ENCODE measurements at places on chromosomes 12 and 14.

- DNase-seq: peak; percentile 47
Observed at GRCh38 chr12:46383654-46384450, 11.3 kb upstream of the SLC38A2 start.

DNA sequence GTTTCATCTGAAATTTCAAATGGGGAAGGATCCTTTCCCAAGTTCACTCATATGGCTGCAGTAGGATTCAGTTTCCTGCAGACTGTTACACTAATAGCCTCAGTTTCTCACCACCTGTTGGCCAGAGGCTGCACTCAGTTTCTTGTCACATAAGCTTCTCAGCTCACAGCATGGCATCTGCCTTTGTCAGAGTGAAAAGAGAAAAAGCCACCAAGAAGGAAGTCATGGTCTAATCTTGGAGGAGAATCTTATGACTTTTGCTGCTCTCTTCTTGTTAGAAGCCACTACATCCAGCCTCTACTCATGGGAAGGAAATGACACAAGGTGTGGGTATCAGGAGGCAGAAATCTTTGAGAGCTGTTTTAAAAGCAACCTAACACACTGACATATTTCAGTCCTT lies 39.4 kb upstream of the BTG1 start:
- no peak for DNase-seq

- DNase-seq: no peak
Observed at GRCh38 chr14:30587141-30587540, 28.2 kb downstream of the G2E3 start.

DNA sequence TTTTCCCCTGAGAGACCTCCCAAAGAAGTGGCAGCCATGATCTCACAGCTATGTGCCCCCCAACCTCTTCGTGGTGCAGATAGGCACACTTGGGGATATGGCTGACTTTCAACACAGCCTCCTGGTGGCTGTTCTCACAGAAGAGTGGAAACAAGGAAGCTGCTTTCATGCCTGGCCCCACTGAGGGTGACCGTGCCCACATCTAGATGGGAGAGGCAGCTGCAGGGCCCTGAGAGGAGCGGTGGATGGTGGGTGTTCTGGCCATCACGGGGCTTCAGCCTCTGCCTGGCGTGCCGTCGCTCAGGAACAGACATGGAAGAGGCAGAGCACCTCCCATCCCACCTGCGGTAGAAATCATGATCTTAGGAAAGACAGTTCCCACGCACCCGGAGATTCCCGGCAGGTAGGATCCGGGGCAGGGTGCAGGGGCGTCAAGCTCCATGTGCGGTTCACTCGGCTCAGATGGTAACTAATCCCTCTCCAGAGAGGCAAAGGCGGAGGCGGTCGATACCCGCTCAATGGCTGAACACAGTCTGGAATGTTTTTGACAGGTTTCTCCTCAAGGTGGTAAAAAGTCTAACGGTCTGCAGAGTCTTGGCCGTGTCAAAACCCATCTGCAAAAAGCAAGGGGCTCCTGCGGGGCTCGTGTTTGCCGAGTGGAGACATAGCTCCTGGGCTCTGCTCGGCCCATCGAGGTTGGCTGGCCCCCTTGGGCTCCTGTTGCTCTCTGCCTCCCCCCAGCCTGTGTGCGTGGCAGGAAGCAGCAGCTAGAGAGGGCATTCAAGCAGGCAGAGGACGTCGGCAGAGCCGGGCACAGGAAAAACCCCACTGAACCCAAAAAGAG lies 225.2 kb upstream of the RTL1 start:
- DNase-seq: no peak

DNA sequence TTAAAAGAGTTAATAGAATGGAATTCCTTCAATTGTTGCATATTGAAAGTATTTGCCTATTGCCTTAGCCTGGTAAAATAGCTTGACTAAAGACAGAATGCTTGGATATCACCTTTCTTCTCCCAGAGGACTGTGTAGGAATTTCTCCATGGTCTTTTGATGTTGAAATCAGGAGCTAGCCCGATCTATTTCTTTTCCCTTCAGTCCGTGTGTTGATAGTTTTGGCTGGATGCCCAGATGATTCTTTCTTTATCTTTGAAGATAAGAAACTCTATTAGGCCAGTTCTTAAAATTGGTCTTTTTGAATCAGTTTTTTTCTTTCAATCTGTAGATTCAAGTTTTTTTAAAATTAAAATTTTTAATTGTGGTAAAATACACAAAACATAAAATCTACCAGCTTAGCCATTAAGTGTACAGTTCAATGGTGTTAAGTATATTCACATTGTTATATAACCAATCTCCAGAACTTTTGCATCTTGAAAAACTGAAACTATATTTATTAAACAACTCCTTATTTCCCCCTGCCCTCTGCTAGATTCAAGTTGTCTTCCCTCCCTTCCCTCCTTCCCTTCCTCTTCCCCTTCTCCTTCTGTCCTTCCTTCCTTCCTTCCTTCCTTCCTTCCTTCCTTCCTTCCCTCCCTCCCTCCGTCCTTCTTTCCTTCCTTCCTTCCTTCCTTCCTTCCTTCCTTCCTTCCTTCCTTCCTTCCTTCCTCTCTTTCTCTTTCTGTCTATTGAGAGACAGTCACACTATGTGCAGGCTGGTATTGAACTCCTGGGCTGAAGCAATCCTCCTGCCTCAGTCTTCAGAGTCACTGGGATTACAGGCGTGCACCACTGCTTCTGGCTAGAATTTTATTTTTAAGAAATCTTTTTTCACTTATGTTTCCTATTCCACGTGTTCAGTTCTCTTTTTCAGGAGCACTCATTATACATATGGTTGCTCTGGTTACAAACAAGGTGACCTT lies 10.1 kb downstream of the LACRT start:
- DNase-seq: no peak

DNA sequence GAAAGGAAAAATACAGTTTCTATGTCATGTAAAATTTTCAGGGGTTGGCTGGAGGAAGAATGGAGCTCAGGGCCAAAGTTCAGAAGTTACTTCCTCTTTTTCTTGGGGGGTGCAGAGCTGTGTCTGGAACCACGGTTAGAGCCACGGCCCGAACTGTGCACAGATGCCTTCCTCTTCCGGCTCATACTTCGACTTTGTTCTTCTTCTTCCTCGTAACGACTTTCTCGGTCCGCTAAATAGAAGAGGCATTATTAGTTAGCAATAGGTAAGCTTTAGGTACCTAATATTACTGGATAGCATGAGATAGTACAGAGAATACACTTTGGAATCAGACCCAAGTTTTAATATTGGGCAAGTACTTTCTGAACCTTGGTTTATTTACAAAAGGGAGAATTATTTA lies 31.2 kb downstream of the SUPT16H start:
- DNase-seq: no peak

DNA sequence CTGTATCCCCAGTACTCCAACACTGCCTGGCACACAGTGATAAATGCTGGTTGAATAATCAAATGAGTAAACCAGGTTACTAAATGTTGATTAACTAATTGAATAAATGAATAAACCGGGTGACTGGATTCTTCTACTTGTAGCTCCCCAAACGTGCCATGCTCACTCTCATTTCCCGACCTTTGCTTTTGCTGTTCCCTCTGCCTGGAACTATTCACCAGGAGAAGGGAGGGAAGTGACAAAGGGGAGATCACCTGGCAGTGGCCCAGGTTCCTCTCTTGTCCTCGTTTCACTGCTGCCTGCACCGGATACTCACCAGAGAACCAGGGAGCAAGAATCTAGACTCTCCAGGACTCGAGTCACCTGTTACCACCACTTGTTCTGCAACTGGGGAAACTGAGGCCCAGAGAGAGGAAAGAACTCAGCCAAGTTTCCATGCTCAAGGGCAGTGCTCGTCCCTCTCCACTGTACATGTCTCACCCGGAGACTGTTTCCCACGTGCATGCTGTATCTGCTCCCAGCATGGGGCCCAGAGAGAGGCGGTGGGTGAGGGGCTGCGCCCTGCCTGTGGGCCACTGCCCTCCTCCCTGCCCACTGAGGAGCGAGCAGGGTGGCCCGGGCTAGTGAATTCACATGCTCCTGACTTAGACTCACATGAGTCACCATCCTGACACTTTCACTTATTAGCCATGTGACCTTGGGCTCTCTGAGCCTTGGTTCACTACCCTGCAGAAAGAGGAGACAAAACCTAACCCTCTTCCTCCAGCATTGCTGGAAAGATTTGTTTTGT lies 17.7 kb upstream of the POP5 start:
- DNase-seq: no peak

DNA sequence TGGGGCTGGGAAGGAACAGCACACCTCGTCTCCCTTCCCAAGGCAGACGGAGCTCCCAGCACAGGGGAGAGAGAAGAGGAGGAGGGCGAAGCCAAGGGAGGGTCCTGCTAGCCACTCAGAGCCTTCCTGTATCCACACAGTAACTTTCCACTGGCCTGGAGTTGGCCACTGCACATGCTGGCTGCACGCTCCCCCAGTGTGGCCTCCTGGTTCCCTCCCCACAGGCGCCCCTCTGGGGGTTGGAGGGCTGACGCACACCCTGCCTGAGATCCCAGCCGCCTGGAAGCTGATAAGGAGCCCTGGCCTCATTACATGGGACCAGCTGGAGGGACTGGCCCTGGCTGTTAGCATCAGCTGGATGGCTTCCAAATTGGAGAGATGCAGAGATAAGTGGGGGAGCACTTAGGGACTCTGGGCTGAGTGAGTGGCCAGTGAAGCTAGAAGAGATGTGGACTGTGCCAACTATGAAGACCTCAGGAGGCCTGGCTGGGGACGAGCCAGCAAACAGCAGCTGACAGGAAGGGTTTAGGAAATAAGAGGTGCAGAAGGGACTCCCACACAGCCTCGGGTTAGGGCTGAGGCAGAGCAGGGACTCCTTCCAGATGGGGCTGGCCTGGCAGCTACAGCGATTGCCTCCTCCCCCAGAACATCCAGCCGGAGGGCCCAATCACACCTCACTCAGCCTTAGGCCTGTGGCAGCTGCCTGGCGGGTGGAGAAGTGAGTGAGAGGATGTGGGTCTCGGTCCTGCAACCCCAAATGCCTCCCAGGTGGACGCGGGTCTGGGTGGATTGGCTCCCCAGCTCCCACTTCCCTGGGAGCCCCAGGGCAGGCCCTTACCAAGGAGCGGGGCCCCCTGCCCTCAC lies 26.3 kb upstream of the BCDIN3D start:
- no peak for DNase-seq

- no peak for DNase-seq
Observed at GRCh38 chr12:25020621-25021243, 71.8 kb upstream of the BCAT1 start.

- DNase-seq: no peak
Observed at GRCh38 chr14:26389646-26390508, 208.0 kb downstream of the NOVA1 start.

- DNase-seq: no peak
Observed at GRCh38 chr12:5070090-5070489, 26.4 kb downstream of the KCNA5 start.

- DNase-seq: no peak
Observed at GRCh38 chr14:60222820-60223219, 26.2 kb upstream of the PPM1A start.

- DNase-seq: no peak
Observed at GRCh38 chr14:103463851-103464250, 58.8 kb downstream of the CKB start.

DNA sequence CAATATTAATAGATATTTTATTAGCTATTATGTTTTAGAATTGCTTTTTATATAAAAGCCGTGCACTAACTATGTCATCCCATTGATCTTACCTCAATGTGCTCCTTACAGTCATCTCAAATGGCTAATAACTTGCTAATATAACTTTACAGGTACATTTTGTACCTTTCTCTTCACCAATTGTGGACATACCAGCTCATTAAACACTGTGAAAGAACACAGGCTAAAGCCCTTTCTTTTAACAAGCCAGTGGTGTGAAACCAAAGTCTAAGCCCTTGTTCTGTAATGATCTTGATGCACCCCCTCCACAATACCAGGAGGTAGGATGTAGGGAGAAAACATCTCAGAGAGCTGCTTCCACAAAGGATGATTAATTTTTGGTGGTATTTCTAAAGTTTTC lies 675.3 kb upstream of the USP15 start:
- DNase-seq: no peak

- no peak for DNase-seq
Observed at GRCh38 chr12:93373961-93374656, 3.6 kb upstream of the NUDT4 start.

GRCh38 chr12:57983146-57983857 lies 41.9 kb downstream of the ATP23 start:
- no peak for DNase-seq

GRCh38 chr14:52124791-52125684 lies 56.2 kb upstream of the NID2 start:
- no peak for DNase-seq

DNA sequence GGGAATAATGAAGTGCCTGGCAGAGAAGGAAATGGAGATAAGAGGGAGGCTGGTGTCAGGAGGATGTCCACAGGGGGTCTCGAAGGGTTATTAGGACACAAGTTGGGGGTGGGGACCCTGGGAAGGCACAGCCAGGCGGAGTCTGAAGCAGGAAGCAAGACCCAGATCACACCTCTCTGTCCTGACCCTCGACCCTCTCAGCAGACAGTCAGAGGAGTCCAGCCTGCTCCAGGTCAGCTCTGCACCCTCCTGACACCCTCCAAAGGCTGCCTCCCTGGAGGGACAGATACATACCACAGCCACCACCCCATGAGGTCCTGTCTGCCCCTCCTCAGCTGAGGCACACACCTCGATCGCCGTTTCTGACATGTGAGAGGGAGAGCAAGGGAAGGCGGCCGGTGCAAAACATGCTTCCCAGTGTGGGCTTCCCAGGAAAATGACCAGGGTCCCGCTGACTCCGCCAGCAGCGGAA lies 9.0 kb downstream of the BCL11B start:
- no peak for DNase-seq

GRCh38 chr12:106107566-106107965 lies 31.2 kb downstream of the NUAK1 start:
- DNase-seq: no peak

- DNase-seq: no peak
Observed at GRCh38 chr12:24731596-24731995, 217.3 kb downstream of the BCAT1 start.

- no peak for DNase-seq
Observed at GRCh38 chr14:36424478-36425102, 95.4 kb downstream of the NKX2-1 start.

GRCh38 chr12:123151457-123152454 lies 866 bp upstream of the PITPNM2 start:
- DNase-seq: no peak

- DNase-seq: no peak
Observed at GRCh38 chr14:82755476-82755875, 1221.8 kb upstream of the SEL1L start.

GRCh38 chr12:31737763-31738162 lies 8.9 kb upstream of the AMN1 start:
- DNase-seq: no peak

- no peak for DNase-seq
Observed at GRCh38 chr12:27213830-27214787, 30.0 kb upstream of the STK38L start.

Data from stimulated activated CD4-positive, alpha-beta T cell treated with anti-CD3 and anti-CD28 coated beads, TNF-alpha, amount 100 ng/mL, for 4 hours (primary cell).